Testis (tissue), 5 donors: ENCODE measurements at places on chromosomes 7 and 10. TPM values are rescaled to one million over a fixed set of nuclear protein-coding genes. Genes with fewer than 3 reads are reported as not detected.

- no peaks in the 10 kb centered on the region for H3K4me1 ChIP-seq
- H3K27ac ChIP-seq, result no peak overlapping the region
- no peak overlapping the region for H3K4me3 ChIP-seq
- no peaks in the 10 kb centered on the region for H3K36me3 ChIP-seq
- DNase-seq, result no peak
Observed at GRCh38 chr10:78560341-78560688, 508.5 kb upstream of the ZMIZ1 start.

DNA sequence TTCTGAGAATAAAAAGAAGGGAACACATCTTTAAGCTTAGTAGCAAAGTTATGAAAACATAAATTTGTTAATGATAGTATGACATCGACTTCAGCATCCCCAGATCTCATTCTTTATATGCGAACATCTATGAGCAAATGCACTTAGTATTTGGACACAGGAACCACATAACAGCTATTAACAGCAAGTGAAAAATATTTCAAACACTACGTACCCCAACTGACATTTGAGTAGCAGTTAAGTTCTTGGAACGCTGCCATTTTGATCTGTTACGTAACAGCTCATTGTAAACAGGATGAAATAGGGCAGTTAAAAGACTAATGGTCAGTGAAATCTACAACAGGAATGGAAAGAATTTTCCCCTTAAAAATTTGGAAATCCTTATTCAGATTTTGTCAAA is 428.9 kb downstream of the TNS3 start:
- peaks cover 2% of the 10 kb centered on the region for H3K4me1 ChIP-seq
- peak; percentile 29 for DNase-seq
- peak overlapping the region; percentile 19 for H3K4me3 ChIP-seq
- H3K27ac ChIP-seq, result no peak overlapping the region
- no peaks in the 10 kb centered on the region for H3K27me3 ChIP-seq

GRCh38 chr7:31408140-31408729 is 67.7 kb upstream of the NEUROD6 start:
- no peaks in the 10 kb centered on the region for H3K27me3 ChIP-seq
- DNase-seq, result no peak
- H3K4me3 ChIP-seq, result no peak overlapping the region
- H3K36me3 ChIP-seq, result no peaks in the 10 kb centered on the region

DNA sequence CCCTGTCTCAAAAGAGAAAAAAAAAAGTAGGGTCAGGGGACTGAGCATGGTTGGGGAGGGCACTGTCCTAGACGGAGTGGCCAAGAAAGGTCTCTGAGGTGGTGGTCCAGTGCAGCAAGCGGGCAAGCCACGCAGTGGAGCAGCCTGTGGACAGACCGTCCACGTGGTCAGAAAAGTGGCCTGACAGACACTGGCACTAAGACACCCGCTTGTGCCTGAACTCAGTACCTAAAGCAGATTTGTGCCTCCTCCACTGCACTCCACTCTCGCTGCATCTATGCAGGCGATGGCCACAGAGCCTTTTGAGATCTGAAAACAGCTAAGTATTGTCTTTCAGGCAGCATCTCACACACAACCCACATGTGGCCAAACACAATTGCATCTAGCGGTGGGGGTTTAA is 8.8 kb downstream of the ASB10 start:
- no peak overlapping the region for H3K4me3 ChIP-seq
- no peaks in the 10 kb centered on the region for H3K36me3 ChIP-seq
- H3K27ac ChIP-seq, result no peak overlapping the region
- no peak for DNase-seq
- no peaks in the 10 kb centered on the region for H3K27me3 ChIP-seq

- no peaks in the 10 kb centered on the region for H3K36me3 ChIP-seq
- DNase-seq, result no peak
- no peaks in the 10 kb centered on the region for H3K27me3 ChIP-seq
Observed at GRCh38 chr7:104933521-104933988, 80.5 kb upstream of the KMT2E start.

DNA sequence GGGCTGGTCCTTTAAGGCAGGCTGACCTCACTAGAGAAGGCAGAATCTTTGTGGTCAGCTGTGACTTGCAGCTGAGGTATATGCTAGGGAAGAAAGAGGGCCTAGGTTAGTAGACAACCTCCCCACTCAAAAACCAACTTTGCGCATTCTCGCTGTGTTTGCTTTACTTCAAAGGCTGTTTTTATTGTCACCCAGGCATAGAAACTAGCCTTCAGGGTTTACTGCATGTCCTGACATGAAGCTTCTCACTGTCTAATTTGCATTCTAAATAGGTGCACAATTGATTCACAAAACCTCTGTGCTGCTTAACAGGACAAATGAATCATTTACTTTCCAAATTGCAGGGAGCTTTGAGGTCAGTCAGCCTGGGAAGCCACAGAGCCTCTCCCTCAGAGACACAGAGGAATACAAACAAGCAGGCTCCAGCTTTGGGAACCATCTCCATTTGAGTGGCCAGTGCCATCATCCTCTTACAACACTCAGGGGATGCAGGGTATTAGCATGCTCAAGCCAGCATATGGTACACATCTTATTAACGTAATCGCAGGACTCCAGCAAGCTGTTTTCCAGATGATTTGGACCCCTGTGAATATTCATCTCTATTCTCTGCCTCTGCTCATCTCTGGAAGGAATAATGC is 596.4 kb upstream of the GHITM start:
- DNase-seq, result no peak
- no peak overlapping the region for H3K27ac ChIP-seq
- no peak overlapping the region for H3K4me3 ChIP-seq
- H3K36me3 ChIP-seq, result no peaks in the 10 kb centered on the region
- H3K27me3 ChIP-seq, result no peaks in the 10 kb centered on the region

- DNase-seq, result no peak
- no peaks in the 10 kb centered on the region for H3K36me3 ChIP-seq
- no peak overlapping the region for H3K4me3 ChIP-seq
- no peaks in the 10 kb centered on the region for H3K4me1 ChIP-seq
- no peak overlapping the region for H3K27ac ChIP-seq
- no peaks in the 10 kb centered on the region for H3K27me3 ChIP-seq
Observed at GRCh38 chr10:126868371-126868770, 36.9 kb upstream of the DOCK1 start.

GRCh38 chr10:92052741-92053140 is 129.2 kb downstream of the BTAF1 start:
- no peak for DNase-seq
- no peak overlapping the region for H3K27ac ChIP-seq
- H3K27me3 ChIP-seq, result no peaks in the 10 kb centered on the region
- H3K4me1 ChIP-seq, result no peaks in the 10 kb centered on the region

DNA sequence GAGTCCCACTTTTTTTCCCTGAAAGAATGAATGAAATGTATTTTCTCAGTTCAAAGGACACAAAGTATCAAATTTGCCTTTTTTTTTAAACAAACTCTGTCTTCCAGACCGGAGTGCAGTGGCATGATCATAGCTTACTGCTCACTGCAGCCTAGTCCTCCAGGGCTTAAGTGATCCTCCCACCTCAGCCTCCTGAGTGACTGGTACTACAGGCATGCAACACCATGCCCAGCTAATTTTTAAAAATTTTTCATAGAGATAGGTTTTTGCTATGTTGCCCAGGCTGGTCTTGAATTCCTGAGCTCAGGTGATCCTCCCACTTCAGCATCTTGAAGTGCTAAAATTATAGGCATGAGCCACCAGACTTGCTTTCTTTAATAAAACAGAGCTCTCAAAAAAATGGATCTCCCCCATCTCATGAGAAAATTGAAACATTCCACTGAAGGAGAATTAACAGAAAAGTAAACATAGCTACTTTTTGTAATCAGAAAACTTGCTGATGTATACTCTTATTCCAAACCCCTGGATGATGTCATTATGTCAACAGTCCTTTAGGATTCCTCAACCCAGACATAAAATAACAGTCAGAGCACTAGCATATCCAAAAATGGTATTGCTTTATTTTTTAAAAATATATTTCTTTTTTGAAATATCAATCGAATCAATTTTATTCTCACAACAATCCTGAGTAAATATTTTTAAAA is 12.3 kb upstream of the TRDMT1 start:
- peak; percentile 70 for DNase-seq
- peaks cover 3% of the 10 kb centered on the region for H3K4me1 ChIP-seq
- no peaks in the 10 kb centered on the region for H3K36me3 ChIP-seq
- H3K27me3 ChIP-seq, result no peaks in the 10 kb centered on the region
- H3K4me3 ChIP-seq, result no peak overlapping the region

DNA sequence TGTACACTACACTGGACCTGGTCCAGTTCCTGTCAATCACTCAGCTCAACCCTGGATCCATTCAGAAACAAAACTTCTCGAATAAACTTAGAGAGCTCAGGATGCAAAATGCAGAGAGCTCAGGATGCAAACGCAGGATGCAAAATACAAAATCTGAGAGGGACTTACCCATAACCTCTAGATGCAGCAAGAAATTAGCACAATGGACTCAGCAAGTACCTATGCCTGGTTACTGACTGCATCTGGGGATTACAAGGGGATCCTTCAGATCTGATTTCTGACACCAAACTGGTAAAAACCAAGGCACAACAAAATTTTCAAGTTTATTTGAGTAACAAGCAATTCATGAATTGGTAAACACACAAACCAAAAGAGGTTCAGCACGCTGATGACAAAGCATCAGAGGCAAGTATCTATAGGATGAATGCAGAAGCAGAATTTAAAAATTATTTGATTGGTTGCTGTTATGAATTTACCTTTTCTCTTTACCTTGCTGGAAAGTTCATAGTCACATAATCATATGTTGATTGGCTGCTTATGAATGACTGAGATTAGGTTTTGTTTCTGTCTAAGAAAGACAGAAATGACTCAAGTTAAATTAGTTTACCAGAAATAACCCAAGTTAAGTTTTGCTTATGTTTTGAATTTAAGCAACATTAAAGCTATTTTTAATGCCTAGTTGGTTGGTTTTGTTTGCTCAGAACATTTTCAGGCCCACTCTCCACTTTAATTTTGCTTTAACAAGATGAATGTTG is 11.4 kb downstream of the GIMAP6 start:
- no peaks in the 10 kb centered on the region for H3K4me1 ChIP-seq
- H3K27ac ChIP-seq, result no peak overlapping the region
- H3K4me3 ChIP-seq, result no peak overlapping the region
- no peaks in the 10 kb centered on the region for H3K36me3 ChIP-seq

DNA sequence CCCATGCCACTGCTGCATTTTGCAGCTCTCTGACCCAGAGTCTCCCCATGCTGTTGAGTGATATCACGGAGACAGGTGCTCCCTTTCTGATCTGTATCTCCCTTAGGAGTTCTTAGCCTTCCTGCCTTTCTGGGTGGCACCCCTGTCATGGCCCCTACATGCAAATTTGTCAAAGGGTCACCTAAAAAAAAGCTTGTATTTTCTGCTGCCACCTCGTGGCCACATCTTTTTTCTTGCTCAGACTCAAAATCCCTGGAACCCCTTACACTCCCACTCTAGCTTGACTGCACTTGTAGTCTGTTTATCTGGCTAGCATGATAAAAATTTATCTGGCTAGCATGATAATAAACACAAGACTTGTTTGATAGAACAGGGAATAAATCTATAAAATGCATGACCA is 809.1 kb downstream of the SORCS1 start:
- no peak overlapping the region for H3K27ac ChIP-seq
- H3K36me3 ChIP-seq, result no peaks in the 10 kb centered on the region
- H3K4me1 ChIP-seq, result no peaks in the 10 kb centered on the region
- H3K4me3 ChIP-seq, result no peak overlapping the region
- DNase-seq, result no peak

DNA sequence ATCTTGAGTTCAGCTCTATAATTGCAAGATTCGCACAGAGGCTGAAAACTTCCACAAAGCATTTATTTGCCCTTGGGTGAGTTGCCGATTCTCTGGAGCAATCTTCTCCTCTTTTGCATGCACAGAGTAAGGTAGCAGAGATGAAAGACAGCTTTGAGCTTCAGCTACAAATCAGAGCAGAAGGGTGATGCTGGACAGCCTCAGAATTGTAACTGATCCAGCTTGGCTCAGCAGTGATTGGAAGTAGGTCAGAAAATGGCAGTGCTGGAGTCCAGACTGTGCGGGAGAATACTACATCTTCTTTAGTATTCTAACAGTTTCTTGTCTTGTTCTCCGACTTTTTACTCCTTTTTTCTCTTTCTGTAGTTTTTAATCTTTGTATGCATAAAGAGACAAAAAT is 55.4 kb upstream of the CDC14C start:
- no peak for DNase-seq
- no peaks in the 10 kb centered on the region for H3K4me1 ChIP-seq
- no peak overlapping the region for H3K27ac ChIP-seq

- H3K27me3 ChIP-seq, result no peaks in the 10 kb centered on the region
- no peak overlapping the region for H3K27ac ChIP-seq
- H3K36me3 ChIP-seq, result no peaks in the 10 kb centered on the region
- no peak for DNase-seq
- no peak overlapping the region for H3K4me3 ChIP-seq
- peaks cover 5% of the 10 kb centered on the region for H3K4me1 ChIP-seq
Observed at GRCh38 chr10:33229252-33229948, 105.1 kb downstream of the NRP1 start.

DNA sequence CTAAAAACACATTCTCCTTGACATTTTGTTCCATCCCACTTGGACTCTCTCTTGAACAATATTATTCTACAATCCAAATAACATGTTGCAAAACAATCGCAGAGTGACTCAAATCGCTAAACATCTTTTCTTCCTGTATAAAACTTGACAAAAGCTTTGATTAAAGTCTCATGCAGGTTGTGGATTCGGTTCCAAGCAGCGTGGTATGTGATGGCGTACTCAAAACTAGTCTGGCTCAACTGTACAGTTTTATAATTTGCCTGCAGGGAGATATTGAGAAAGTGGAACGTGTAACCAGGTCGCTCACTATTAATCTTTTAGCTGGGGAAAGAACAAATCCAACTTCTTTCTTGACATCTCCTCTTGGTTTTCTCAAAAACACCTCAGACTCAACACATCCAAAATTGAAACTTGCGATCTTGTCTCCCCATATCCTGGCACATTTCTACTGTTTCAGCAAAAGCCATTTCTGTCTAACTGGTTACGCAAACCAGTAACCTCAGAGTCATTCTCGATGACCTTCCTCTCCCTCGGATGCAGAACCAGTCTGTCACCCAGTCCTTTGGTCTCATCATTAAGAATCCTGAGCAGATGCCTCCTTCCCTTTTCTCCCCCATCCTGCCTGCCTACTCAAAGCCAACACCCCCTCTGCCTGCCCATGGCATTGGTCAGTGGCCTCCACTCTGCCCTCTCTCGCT is 100.1 kb downstream of the CACNB2 start:
- no peak for DNase-seq
- H3K4me1 ChIP-seq, result no peaks in the 10 kb centered on the region
- no peak overlapping the region for H3K27ac ChIP-seq

DNA sequence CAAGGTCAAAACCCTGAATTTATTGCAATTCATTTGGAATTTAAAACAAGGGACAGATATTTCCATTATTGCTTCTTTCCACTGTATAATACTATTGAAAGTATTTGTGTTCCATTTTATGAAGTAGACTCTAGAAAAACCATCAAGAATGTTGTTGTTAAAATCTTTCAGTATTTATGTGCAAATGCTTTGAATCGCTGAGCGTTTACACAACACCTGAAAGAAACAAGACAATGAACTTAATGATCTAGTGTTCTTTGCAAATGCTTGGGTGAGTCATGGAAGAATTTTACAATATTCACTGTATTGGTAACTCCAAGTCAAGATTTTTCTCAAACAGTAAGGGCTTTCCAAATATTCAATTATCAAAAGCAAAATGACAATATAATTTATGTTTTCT is 97.1 kb downstream of the VIPR2 start:
- no peaks in the 10 kb centered on the region for H3K4me1 ChIP-seq
- H3K27me3 ChIP-seq, result no peaks in the 10 kb centered on the region
- no peak for DNase-seq

The PARP12 gene
- total RNA-seq, result 63.1 TPM

The PTPRN2 gene
- 10.8 TPM for total RNA-seq

The WNT2 gene
- 2.7 TPM for total RNA-seq

The SHOC2 gene
- total RNA-seq, result 91.1 TPM
